CD8-positive, alpha-beta T cell (primary cell): ENCODE measurements at places on chromosomes 2 and 18. TPM values are rescaled to one million over a fixed set of nuclear protein-coding genes. Genes with fewer than 3 reads are reported as not detected.

- DNase-seq: peak; percentile 53
These were observed 1.4 kb downstream of the MBD2 start for GRCh38 chr18:54222922-54223567.

DNA sequence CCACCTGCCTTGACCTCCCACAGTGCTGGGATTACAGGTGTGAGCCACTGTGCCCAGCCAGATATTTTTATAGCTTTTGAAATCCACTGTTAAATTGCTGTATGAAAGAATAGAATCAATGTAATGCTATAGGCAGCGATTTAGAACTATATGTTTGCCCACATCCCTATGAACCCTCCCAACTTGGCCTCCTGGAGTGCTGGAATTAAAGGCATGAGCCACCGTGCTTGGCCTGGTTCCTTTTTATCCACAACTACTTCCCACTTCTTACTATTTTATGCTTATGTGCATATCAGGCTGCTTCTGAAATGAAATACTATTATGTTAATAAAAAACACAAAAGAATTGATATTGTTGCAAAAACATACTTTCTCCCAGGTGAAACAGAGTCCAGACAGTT lies 11.6 kb upstream of the PTPN2 start:
- no peak for DNase-seq

DNA sequence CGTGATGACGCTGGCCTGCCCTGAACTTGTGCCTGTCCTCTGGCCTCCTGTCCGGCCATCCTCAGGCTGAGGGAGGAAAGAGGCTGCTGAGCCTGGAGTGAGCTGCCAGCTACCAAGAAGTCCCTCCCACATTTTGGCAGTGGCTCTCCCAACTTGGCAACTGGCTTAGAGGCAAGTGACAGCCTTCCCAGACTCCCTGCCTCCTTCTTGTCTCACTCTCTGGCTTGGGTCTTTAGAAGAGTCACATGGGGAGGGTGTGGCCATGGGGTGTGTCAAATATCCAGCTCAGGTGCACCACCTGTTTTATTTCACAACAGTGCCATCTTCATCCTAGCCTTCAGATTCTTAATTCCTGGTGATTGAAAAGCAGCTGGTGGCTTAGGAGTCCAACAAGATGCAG lies 222.9 kb downstream of the PRKCE start:
- no peak for DNase-seq

The MTCL1 gene
- total RNA-seq: 0.75 TPM

The ITGA4 gene
- 102 TPM for total RNA-seq

The CAPN13 gene
- total RNA-seq: not detected
